ENCODE measurements at places on chromosomes 3 and 15. TPM values are rescaled to one million over a fixed set of nuclear protein-coding genes. Genes with fewer than 3 reads are reported as not detected.

Gene GOLGA8M
- total RNA-seq: 3.7 TPM

Gene DUOXA2
- total RNA-seq: not detected

Gene GABRR3
- not detected for total RNA-seq

Gene OIP5
- 6.4 TPM for total RNA-seq

Gene MBD4
- total RNA-seq: 33.9 TPM

Gene ARHGAP11A
- 8.3 TPM for total RNA-seq

Gene TGM4
- not detected for total RNA-seq

Gene KNG1
- 116 TPM for total RNA-seq

Gene HRG
- total RNA-seq: 0.88 TPM

Gene SLC28A2
- total RNA-seq: 0.23 TPM

Gene CLDN18
- 0.29 TPM for total RNA-seq

Gene USP13
- 19.8 TPM for total RNA-seq

Gene MYRIP
- total RNA-seq: 2.2 TPM

Gene GNAT1
- total RNA-seq: not detected

Gene CLRN1
- total RNA-seq: not detected

Gene MIX23
- 14.8 TPM for total RNA-seq

Gene IL20RB
- total RNA-seq: 0.12 TPM

Gene STAB1
- total RNA-seq: 95.8 TPM

Gene HDAC11
- total RNA-seq: 23.9 TPM

Measured in metanephros (tissue), 2 donors.